ENCODE measurements at places on chromosomes 2 and 18.
A peak's percentile ranks its signal among the peaks of the same experiment; 100 is the strongest.

DNA sequence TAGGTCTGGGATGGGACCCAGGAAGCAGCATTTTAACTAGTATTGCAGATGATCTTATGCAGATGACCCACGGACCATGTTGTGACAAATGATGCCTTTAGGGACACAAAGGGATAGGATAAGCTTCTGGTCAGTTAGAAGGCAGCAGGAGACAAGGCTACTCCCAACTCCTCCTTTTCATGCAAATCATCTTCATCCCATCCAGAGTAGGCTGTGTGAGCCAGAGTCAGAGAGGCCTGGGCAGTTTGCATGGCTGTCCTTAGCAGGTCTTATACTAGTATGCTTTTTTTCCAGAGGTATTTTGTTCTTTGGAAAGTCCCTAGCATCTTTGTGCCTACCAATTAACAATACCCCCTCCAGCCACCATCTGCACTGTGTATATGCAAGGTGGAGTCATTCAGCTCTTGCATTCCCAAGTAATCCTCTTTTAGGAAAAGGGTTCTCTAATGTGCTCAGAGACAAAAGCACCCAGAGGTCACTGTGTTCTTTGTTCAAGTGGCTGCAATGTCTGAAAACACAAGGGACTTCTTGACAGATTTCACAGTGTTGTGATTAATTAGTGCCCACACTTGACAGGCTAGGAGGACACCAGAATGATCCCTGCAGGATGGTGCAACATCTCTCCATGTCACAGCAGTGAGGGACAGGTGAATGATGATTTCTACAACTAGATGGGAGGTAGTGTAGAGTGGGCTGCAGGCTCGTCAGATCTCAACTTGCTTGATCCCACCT is 225.8 kb downstream of the NCKAP5 start:
- DNase-seq: no peak

DNA sequence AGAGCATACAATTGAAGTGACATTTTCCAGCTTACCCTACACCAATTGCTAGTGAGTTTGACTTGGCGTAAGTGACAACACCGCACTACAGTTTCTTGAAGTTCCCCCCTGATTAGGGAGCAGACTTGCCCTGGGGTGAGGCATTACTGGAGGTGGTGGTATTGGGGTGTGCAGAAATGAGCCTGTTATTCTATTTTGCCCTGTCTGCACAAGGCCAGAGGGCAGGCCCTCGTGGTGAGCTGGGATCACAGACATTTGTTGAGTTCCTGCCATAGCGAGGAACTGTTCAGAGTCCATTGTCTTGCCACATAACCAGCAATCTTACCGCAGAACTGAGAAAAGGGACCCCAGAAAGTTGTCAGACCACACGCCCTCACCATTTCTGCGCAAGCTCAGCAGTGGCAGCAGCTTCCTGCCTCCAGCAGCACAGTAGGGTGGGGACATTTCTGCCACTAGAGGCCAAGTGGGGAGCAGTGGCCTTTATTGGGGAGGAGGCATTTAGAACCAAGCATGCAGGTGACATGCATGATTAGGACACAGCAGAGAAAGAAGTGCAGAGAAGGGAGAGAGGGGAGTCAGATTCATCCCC is 103.6 kb upstream of the BCL2L11 start:
- DNase-seq: no peak

GRCh38 chr2:163397451-163397850 is 338.4 kb downstream of the FIGN start:
- no peak for DNase-seq

DNA sequence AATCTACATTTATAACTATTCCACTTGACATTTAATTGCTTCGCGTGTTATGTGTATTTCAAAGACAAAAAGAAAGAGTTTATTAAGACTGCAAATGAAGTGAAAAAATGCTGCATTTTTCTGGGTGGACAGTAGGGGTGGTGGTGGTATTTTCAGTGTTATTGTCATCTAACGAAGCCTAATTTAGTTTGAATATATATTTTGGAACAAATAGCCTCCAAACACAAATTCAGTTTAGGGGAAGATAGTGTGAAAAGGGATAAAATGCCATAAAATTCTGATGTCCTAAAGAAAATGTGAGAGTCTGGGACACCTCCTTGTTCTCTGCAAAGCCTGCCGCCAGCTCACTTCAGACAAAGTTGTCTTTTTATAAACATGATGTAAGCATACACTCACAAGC is 425.1 kb downstream of the NRXN1 start:
- DNase-seq: no peak

DNA sequence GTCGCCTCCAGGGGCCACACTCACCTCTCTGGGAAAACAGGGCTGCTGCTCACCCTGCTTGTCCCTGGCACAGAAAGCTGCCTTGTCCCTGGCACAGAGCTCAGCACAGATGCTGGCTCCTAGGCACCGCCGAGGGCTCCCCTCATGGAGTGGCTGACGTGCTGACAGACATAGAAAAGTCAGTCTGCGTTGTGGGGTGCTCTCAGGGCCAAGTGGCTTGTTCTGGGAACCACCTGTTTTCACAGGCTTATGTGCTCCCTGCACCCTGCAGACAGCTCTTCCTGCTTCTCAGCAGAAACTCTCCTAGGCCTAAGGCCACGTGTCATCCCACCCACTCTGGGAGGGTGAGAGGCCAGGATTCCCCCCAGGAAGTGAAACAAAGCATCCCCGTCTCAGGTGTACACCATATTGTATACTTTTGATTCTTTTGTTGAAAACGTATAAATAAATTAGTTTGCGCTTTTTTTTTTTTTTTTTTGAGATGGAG is 84.7 kb upstream of the TMEM200C start:
- no peak for DNase-seq

DNA sequence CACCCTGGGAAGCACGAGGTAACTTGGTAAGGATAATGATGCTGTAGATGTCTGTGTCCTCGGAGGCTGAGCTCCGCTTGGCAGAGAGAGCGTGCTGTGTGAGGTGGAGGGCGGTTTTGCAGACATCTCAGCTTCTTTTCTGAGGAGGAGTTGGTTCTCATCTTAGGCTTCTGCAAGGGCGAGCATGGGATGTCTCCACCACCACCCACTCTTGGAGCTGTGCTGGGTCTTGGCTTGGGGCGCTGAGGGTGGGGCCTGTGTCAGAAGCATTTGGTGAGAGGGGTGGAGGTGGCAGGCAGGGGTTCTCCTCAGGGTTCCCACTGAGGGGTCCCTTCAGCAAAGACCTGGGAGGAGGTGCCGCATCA is 9.2 kb downstream of the OXER1 start:
- DNase-seq: no peak

- no peak for DNase-seq
These were observed 56.2 kb upstream of the TMEM163 start for GRCh38 chr2:134774786-134775641.

DNA sequence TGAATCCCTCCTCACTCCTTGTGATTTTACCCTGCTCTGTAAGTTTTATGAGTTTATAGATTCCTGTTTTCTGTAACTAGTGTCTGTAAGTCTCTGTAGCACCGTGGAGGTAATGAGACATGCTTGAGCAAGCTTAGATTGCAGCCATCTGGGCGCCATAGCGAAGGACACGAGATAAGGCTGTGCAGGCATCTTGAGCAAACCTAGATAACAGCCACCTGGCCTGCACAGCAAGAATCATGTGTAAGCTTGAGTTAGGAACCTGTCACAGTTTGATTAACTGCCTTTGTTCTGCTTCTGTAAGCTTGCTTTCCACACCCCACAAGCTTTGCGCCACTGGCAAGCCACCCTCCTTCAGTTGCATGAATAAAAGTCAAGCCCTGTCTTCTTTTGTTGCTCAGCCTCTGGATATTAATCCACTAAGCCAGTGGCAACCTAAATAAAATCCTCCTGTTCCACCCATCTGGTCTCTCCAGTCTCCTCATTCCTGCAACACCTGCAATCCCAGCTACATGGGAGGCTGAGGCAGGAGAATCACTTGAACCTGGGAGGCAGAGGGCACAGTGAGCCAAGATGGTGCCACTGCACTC is 270.6 kb upstream of the RGPD4 start:
- DNase-seq: no peak

DNA sequence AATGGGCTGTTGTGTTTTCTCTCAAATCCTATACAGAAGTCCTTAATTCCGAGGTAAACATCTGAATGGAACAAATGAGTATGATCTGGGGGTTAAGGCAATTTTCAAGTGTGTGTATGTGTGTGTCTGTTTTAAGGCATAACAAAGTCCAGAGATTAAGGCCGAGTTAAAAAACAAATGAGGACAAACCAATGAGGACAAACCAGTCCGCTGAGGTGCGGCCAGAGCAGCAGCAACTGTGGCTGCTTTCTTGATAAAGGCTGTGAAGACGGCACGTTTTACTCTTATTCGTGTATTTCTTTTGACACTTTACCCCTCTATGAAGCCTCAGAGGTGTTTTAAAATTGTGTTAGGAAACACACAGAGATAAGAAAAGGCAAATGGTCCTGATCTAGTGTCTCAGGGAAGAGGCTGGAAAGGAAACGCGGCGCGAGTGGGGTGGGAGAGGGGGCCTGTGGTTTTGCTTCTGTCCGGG is 495 bp upstream of the GULP1 start:
- no peak for DNase-seq

DNA sequence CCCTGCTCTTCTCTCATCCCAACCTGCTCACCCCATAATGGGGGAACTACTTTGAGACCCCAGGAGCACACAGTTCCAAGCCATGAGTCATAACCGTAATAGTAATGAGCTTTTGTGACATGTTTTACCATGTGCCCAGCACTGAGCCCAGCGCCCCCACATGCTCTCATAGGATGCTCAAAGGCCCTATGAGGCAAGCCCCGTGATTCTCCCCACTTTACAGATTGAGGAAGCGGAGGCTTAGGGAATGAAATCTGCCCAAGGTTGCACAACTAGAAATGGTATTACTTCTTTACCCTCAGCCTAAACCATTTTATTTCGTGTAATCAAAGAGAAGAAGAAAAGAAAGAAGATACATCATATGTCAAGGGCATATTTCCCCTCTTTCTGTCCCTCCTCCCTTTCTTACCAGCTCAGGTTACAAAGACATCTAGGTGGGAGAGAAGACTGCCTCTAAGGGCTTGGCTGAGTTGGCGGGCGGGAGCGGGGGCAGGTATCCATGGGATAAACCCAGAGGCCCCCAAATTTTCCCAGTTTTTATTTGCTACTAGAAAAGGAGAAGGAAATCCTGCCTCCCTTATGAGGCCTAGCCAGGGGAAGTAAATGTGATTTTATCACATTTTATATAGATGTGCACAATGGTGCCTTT is 24.2 kb downstream of the BCL11A start:
- no peak for DNase-seq

DNA sequence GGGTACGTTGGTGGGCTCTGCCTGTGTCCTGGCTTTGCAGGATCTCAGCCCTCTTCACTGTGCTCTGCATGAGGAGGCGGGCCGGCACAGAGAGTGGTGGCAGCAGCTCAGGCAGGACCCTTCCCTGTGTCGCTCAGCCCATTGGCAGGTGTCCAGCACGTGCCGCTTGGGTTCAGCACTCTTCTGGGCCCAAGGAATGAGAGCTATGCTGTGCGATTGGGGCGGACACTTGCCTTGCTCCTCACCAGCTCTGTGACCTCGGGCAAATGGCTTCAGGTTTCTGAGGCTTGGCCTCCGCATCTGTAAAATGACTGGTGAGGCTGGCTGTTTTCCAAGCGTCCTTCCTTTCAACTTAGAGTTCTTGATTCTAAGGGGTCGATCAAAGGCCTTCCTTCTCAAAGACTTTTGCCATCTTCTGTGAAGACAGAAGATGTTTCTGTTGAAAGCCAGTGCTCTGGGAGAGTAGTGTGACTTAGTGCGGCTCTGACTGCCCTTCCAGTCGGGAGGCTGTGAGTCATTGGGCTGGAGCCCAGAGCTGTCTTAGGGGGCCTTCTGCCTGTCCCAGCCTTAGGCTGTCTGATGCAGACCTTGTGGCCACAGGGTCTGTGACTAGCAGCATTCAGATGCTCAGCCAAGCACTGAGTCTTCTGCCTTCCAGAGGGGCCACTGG is 35.6 kb downstream of the GLI2 start:
- peak; percentile 96 for DNase-seq

- no peak for DNase-seq
These were observed 69.0 kb upstream of the FAM110C start for GRCh38 chr2:115303-115702.

DNA sequence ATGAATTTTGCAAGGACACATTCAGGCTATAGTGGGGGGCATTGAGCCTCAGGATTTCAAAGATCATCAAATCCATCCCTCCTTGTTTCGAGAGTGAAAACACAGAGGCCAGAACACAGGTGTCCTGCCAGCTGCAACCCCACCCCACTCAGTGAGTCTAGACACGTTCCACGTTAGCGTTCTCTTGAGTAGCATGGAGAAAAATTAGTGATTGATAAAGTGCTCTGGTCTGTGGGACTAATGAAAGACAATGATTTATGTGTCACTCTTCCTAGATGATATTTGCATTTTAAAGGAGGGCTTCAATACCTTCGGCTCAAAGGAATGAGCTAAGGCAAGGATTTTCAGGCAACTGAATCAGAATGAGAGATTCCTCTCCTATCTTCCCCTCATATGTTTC is 43.8 kb downstream of the SLC4A3 start:
- DNase-seq: no peak

GRCh38 chr2:134089454-134089853 is 164.4 kb upstream of the MGAT5 start:
- no peak for DNase-seq

GRCh38 chr2:237864940-237865622 is 5.7 kb downstream of the RAMP1 start:
- DNase-seq: peak; percentile 26

DNA sequence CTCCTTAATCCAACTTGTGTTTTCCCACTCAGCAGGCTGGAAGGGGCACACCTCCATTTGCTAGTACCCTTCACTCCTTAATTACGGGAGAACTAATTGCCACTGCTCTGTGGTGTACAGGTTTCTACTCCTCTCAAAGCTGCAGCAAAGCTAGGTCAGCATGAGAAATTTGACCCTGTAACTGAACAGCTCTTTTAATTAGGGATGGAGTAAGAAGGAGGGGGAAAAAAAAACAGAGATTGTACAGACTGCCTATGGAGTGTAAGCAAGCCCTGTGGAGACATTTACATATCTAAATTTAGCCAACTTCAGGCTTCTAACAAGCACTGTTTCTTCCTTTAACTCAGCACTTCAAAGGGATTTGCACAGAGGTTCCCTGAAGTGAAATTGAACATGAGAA is 629.7 kb upstream of the SETBP1 start:
- DNase-seq: no peak

DNA sequence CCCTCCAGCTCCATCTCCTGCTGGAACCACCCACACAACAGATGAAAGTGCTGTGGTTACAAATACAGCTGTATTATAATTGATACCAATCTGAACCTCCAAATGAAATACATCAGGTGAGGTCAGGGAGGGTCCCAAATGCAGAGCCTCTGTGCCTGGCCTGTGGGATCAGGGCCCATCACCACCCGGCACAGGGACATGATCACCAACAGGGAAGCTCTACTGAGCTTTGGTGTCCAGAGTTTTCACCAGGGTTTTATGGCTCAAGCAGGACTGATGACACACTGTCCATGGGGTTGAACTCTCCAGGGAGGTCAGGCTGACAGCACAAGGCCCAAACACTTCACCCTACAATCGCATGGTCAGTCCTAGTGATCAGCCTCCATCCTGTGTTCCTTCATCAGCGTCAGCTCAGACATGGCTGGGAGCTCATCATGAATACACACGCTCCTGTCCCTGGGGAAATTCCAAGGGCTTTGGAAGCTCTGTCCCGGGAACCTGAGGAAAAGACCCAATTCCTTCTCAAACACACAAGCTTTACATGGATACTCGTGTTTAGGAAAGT is 3.9 kb upstream of the PXDN start:
- DNase-seq: no peak

GRCh38 chr2:89831641-89832498 is 1140.4 kb downstream of the RPIA start:
- no peak for DNase-seq

GRCh38 chr2:143284087-143284675 is 155.0 kb downstream of the ARHGAP15 start:
- peak; percentile 14 for DNase-seq
